ENCODE measurements at places on chromosomes 16 and 17.

DNA sequence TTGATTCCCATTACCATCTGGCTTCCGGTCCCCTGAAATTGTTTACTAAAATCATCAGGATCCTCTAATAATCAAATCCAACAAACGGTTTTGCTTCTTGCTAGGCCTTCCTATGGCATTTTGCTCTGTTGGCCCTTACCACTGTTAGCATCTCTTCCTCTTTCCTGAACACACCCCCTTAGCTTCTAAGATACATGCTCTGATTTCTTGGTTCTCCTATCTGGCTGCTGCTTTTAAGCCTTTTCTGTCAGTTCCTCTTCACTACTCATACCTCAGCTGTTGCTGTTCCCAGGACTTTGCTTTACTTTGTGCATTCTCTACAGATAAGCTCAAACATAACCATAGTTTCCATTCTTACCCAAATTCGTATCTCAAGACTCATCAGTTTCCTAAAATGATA is 11.4 kb downstream of the CAPNS2 start:
- no peak for DNase-seq

- peak; percentile 56 for DNase-seq
Measured at GRCh38 chr16:87434146-87434667, 42.1 kb downstream of the MAP1LC3B start.

DNA sequence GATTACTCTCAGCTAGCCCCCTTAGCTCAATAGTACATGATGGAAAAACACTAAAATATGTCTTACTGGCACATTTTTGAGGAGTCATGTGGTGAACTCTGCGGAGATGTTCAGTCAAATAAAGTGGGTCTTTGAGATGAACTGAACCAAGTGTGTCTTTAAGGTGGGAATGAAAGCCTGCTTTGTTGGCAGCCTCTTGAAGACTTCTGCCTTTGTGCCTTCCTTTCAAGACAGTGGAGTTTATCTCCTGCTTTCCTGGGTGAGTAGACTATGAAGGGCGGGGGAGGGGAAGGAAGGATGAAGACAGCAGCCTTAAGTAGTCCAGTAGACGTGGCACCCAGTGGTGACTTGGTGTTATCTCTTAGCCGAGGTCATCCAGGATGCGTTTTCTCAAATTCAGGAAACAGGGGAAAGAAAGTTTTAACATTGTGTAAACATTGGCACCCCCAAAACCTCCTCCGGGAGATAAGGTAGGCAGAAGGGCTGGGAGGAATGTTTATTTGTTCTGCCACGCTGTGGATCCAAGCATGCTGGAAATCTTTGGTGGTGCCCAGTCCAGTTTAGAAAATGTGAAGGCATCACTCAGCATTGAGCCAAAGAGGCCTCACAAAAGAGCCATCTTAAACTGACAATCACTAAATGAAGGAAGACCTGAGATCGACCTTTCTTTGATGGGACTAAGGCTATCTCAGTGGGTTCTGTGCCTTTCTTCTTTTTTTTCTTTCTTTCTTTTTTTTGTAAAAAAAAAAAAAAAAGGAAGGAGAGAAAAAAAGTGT is 220.6 kb downstream of the FTO start:
- no peak for DNase-seq

- DNase-seq, result no peak
Measured at GRCh38 chr17:8153031-8153451, 837 bp upstream of the PER1 start.

DNA sequence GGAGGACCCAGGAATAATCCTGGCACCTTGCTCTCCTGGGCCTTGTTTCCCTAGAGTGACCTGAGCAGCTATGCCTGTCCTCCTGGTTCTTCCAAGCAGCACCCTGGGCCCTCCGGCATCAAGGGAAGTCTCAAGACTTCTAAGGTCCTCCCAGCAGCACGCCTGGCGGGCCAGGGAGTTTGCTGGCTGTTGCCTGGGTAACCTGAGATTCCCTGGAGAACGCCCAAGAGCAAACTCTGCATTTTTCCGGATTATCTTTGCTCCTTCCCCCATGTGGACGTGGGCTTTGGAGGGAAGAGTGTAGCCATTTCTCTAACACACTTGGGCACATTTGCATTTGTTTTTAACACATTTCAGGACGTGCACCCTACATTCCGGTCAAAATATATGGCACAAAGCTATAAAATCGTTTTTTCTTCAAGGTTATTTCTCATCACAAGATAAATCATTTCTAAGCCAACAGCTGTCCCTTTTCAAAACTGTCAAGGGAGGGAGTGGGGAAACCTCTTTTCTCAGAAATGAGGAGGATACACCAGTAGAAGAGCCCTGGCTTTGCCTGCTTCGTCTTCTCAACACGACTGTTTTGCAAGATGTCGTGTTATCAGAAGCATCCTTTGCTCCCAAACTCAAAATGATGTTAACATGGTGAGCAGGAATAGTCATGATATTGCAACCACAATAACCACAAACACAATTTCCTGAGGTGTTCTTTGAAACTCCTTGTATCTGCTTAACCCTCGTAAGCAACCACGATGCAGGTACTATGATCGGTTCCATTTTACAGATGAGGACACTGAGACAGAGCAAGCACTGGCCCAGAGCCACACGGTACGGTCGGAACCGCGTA is 116.5 kb downstream of the ADCY9 start:
- peak; percentile 79 for DNase-seq

All from GM03348 (cell line).